Activated T-helper 2 cell treated with anti-CD3 and anti-CD28 coated beads, Interferon-gamma antibody, Interleukin-2, Interleukin-4, amounts not matched to agents 10 μg/mL and 5 μg/mL and 100 μg/mL, durations not matched to agents 14 hours and 24 hours and 36 hours (primary cell): ENCODE measurements at places on chromosomes 6 and 20.

DNA sequence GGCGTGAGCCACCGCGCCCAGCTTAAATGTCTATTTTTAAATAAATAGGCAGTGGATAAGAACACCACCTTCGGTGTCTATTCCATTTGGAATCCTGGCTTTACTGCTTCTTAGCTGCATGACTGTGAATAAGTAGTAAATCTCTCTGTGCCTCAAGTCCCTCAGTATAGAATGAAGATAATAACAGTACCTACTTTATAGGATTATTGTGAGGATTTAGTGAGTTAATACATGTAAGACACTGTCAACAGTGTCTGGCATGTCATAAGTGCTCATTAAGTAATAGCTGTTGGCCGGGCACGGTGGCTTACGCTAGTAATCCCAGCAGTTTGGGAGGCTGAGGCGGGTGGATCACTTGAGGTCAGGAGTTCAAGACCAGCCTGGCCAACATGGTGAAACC is 10.1 kb downstream of the TPX2 start:
- peaks cover 29% of the 10 kb centered on the region for H3K4me1 ChIP-seq
- H3K36me3 ChIP-seq = peaks cover 61% of the 10 kb centered on the region
- DNase-seq = no peak
- no peak overlapping the region for H3K27ac ChIP-seq

- H3K4me3 ChIP-seq = no peak overlapping the region
- no peaks in the 10 kb centered on the region for H3K4me1 ChIP-seq
- no peak for DNase-seq
- no peaks in the 10 kb centered on the region for H3K27me3 ChIP-seq
- no peaks in the 10 kb centered on the region for H3K36me3 ChIP-seq
Measured at GRCh38 chr6:38346291-38347079, 293.2 kb downstream of the BTBD9 start.

GRCh38 chr6:169589699-169590257 is 112.1 kb downstream of the WDR27 start:
- peaks cover 4% of the 10 kb centered on the region for H3K36me3 ChIP-seq
- H3K27ac ChIP-seq = peak overlapping the region; percentile 7
- no peak for DNase-seq

DNA sequence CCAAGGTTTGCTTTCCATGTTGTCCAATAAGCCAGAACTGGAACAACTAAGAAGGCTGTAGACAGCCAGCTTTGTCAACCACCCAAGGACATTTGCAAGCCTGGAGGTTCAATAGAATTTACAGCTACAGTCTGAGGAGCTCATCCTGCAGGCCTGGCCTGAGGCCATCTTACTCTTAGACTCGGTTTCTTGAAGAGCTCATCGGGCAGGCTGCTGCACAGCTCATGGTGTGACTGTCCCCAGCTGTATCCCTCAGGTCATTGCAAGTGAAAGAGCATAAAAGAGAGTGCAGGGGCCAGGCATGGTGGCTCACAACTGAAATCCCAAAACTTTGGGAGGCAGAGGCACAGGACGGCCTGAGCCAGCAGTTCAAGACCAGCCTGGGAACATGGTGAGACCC is 96.9 kb upstream of the FOXQ1 start:
- H3K36me3 ChIP-seq = no peaks in the 10 kb centered on the region
- H3K27ac ChIP-seq = no peak overlapping the region
- no peak for DNase-seq
- no peaks in the 10 kb centered on the region for H3K4me1 ChIP-seq

GRCh38 chr6:21264288-21265033 is 329.1 kb upstream of the SOX4 start:
- peaks cover 26% of the 10 kb centered on the region for H3K4me1 ChIP-seq
- no peak overlapping the region for H3K4me3 ChIP-seq
- DNase-seq = no peak

GRCh38 chr6:118506071-118506638 is 41.9 kb upstream of the PLN start:
- DNase-seq = no peak
- H3K4me3 ChIP-seq = no peak overlapping the region
- H3K4me1 ChIP-seq = peaks cover 6% of the 10 kb centered on the region

DNA sequence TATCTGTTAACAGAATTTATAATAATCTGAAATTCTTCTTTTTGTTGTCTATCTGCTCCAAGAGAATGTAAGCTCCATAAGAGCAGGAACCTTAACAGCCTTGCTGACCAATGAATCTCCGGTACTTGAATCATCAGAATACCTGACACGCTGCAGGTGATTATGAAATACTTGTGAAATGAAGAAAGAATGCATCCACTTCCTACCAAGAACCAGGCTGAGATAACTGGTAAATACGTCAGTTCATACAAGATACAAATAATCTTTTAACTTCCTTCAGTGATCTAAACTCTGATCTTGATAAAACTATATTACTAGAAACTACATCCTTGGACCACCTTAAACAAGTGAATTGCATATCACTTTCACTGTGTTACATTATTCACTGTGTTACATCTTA is 116.2 kb downstream of the MAP3K5 start:
- no peak overlapping the region for H3K27ac ChIP-seq
- no peak for DNase-seq
- H3K36me3 ChIP-seq = peaks cover 9% of the 10 kb centered on the region

DNA sequence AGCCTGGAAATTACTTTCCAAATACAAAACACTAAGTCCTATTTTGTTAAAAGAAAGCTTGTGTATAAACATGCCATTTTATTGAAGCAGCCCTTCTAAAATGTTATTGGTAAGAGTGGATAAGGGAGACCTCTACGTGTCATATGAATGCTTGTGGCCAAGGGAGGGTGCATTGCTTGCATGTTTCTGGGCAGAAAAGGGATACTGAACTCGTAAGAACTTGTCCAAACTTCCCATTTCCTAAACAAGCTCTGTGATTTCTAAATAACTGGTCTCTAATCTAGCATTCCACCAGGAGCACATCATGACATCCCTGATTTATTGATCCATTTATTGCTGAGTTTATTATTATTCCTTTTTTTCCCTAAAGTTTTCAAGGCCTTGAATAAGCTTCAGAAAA is 474.1 kb downstream of the CD109 start:
- no peaks in the 10 kb centered on the region for H3K27me3 ChIP-seq
- H3K4me3 ChIP-seq = no peak overlapping the region
- H3K36me3 ChIP-seq = no peaks in the 10 kb centered on the region

DNA sequence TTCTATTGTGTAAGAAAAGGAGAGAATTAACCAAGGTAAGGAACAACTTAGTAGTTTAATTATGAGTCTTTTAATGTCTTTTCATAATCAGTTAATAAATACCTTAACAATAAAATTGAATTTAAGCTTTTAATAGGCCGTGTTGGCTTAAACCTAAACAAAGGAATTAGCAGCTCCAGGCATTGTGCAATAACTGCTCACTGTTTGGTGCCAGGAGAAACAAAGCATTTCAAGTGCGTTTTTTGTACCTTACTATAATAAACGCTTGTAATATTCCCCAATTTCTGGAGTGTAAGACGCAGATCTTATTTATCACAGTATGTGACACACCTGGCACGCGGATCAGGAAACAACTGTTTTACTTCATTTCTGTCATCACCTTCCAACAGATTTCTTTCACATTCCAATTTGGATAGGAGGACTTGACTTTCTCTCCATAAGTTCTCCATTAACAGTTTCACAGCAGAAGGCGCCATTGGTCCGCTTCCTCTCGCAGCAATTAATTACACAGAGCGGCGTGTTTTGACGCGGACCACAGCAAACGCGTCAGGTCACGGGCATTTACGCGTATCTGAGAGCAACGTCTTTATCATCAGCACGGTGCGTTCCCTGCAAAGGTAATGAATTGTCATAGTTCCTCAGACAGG is 335.8 kb upstream of the NT5E start:
- no peaks in the 10 kb centered on the region for H3K36me3 ChIP-seq
- no peak overlapping the region for H3K4me3 ChIP-seq
- no peak for DNase-seq
- no peak overlapping the region for H3K27ac ChIP-seq

- no peak for DNase-seq
- no peaks in the 10 kb centered on the region for H3K27me3 ChIP-seq
- H3K36me3 ChIP-seq = no peaks in the 10 kb centered on the region
- no peak overlapping the region for H3K4me3 ChIP-seq
- no peak overlapping the region for H3K27ac ChIP-seq
Measured at GRCh38 chr6:92559003-92559402, 860.4 kb downstream of the EPHA7 start.

DNA sequence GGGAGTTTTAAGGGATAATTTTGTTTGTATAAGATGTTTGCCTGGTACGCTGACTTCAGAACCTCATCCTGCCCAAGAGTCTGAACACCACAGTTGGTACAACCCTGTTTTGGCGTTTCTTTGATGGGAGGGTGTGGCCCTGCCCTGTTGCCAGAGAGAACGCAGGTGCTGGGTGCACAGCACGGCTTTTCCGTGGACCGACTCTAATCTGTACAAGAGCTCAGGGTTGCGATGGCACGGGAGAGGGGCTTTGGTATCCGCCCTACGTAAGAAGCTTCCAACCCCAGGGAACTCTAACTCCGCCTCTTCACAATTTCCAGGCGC is 1.3 kb downstream of the CYP24A1 start:
- peaks cover 75% of the 10 kb centered on the region for H3K27me3 ChIP-seq
- H3K4me3 ChIP-seq = no peak overlapping the region
- DNase-seq = no peak
- H3K27ac ChIP-seq = no peak overlapping the region

DNA sequence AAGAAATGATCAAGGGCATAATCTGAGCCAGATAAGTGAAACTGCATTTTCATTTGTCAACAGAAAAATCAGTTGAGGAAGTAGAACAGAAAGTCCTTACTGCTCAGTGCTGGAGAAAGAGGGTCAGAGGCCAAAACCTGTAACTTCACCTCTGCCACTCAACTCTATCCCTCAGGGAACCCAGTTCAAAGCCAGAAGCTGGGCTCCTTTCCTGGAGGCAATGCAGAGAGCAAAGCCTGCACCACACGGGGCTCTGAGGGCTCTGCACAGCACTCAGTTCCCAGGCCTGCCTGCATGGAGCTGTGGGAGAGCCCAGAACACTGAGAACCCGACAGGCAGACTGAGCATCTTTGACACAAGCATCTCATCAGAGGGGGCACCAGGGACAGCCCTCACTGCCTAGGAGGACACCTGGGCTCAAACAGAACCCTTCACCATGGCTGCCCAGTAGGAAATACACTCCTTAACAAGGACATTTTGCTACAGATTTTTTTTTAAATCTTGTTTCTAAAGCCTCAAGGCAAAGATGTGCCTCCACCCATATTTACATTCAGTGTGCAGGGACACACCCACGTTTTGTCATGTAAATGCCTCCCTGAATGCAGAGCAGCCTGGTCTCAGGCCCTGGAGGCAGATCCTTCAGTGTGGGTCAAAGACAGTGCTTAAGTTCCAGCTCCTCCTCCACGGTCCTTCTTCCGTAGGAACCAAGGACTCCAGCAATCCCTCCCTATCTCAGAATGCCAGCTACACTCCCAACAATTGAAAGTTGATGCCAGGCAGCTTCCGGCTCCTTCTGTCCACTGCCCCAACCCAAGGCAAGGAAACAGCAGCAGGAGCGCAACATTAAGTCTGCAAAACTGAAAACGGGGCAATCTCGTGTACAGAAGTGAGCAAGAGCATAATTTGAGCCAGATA is 6.6 kb downstream of the RNASET2 start:
- H3K27ac ChIP-seq = peak overlapping the region; percentile 86
- peak overlapping the region; percentile 73 for H3K4me3 ChIP-seq
- peaks cover 49% of the 10 kb centered on the region for H3K36me3 ChIP-seq
- no peak for DNase-seq
- no peaks in the 10 kb centered on the region for H3K27me3 ChIP-seq

GRCh38 chr6:36455486-36456027 is 12.8 kb downstream of the KCTD20 start:
- no peak overlapping the region for H3K4me3 ChIP-seq
- DNase-seq = no peak
- H3K27ac ChIP-seq = no peak overlapping the region
- peaks cover 6% of the 10 kb centered on the region for H3K4me1 ChIP-seq

DNA sequence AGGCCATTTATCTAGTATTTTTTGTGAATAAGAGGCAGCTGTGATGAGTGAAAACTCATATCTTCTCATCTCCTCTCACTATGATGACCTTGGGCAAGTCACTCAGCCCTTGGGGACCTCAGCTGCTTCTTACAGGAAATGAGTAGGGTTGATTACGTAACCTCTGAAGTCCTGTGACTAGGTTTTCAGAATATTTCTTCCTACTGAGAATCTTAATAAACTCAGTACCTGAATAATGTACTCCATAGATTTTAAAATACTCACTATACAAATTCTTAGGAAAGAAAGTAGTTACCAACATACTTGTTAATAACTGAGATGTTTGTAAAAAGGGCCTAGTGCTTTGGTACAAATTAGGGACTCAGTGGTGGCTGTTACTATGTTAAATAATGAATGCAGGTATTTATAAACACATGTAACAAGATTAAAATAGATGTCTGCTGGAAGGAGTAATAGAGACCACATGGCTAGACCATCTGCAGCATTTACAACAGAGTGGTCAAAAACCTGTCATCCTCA is 60.9 kb downstream of the RPRD1B start:
- H3K4me1 ChIP-seq = peaks cover 31% of the 10 kb centered on the region
- H3K36me3 ChIP-seq = peaks cover 39% of the 10 kb centered on the region
- no peak overlapping the region for H3K4me3 ChIP-seq
- H3K27ac ChIP-seq = peak overlapping the region; percentile 10
- no peaks in the 10 kb centered on the region for H3K27me3 ChIP-seq

DNA sequence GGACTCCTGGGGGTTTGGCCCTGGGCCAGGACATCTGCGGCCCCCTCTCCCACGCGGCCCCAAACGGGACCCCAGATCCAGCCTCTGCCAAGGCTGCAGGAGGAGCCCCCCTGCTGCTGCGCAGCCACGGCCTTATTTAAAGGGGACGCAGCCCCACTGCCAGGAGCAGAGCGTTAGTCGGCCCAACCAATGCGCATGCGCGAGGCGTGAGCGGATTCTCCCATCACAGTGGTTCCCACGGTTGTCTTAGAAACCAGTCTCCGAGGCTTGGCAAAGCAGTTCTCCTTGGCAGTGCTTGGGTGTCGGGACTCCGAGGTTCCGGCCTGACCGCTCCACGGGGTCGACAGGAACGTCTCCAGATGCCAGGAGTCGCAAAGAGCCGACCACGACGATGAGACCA is 288.3 kb upstream of the ZNF337 start:
- DNase-seq = no peak
- H3K27ac ChIP-seq = no peak overlapping the region
- peaks cover 7% of the 10 kb centered on the region for H3K4me1 ChIP-seq
- peaks cover 3% of the 10 kb centered on the region for H3K36me3 ChIP-seq
- H3K27me3 ChIP-seq = peaks cover 6% of the 10 kb centered on the region
